ENCODE measurements at places on chromosomes 5 and 9.

- DNase-seq, result no peak
These were observed 88.8 kb upstream of the PAM start for GRCh38 chr5:102666164-102666946.

- DNase-seq, result no peak
These were observed 67.9 kb downstream of the TNC start for GRCh38 chr9:115050002-115050490.

GRCh38 chr5:38319491-38319890 is 61.1 kb downstream of the EGFLAM start:
- no peak for DNase-seq

GRCh38 chr5:157687198-157687554 is 15.8 kb downstream of the C5orf52 start:
- DNase-seq, result no peak

DNA sequence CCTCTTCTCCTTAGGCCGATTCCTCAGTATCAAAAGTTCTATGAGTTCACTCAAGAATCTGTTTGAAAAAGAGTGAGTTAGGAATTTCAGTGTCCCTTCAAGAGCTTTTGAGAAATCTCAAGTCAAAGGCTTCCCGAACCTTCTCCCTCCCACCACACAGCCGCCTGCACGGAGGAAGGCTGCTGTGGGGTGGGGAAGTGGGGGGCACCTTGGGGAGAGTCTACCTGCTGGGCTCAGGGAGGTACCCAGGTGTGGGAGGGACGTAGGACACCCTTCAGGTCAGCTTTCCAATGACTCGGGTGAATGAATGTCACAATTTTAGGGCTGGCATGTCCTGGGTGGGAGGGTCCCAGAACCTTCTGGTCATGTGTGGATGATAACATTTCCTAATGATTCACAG is 17.5 kb downstream of the CXCL14 start:
- no peak for DNase-seq

GRCh38 chr9:122376796-122377195 is 6.0 kb downstream of the PTGS1 start:
- no peak for DNase-seq

DNA sequence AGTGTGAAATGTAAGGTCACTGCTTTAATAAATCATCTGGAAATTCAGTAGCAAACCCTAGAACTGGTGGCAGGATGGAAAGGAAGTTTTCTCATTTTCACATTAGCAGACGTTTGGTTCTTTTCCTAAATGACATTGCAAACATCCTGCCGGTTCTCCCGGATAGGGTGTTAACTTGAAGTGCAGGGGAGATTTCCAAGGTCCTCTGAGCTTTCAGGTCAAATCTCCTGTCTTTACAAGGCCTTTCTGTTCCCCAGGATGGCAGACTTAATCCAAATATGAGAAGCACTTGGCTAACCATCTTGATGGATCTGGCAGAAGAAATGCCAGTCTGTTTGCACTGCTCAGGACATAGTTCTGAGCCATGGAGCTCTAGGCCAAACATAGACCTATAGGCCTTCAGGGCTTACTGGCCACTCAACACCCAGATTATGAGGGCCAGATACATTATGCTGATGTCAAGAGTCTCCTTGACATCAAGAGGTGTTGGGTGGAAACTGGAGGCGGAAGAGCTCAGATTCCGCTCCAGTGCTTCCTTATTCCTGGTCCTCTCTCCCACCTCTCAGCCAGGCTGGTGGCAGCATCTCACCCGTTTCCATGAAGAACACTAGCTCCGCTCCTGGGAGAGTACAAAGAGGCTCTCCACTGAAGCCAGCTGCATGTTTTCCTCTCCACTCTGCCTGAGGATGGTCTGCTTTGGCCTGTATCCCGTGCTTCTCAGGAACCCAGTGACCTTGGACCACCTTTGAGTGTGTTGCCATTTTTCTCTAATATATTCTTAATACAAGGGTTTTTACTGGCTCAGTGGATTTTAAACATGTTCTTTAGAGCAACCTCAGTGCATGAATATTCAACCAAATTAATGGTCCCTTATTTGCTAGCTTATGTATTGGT is 61.0 kb downstream of the RALGPS1 start:
- DNase-seq, result no peak

- no peak for DNase-seq
These were observed 113.6 kb downstream of the DEPDC1B start for GRCh38 chr5:60586307-60586901.

DNA sequence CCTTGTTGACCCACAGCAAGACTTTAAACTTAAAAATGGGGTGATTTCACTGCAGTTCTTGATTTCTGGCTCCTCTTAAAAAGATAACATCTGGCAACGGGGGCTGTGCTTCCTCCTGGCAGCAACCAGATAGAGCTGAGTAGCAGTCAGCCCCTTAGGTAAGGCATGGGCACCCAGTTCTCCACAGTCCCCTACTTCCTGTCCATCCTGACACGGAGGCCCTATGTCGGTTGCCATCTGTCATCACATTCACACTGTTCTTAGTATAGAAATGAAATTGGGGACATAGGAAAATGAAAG is 11.7 kb downstream of the CD74 start:
- no peak for DNase-seq
